ENCODE measurements at places on chromosomes 1 and 21.

GRCh38 chr1:147600119-147601111 is 59.1 kb downstream of the BCL9 start:
- no peak for DNase-seq

DNA sequence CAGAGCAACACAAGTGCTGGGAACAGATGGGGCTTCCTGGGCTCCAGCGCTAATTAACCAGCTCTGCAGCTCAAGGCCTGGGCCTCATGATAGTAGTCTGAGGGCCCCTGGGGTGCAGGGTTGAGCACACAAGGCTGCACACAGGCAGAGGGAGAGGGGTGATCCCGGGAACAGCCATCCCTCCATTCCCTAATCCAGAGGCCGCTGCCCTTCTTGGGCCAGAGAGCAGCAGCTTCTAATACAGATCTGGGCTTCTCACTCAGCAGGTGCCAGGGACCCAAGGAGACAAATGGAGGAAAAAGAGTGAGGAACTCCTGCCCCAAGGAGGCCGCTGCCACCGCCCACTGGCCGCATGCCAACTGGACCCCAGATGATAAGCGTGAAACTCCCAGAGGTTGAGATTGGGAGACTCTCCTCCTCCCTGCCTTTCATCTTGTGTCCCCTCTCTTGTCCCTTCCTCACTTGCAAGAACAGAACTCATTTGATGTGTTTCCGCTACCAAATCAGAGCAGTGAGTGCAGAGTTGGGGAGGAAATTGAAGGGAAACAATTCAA is 58.0 kb upstream of the IFNAR2 start:
- no peak for DNase-seq

GRCh38 chr21:37251294-37251634 is 15.9 kb downstream of the VPS26C start:
- DNase-seq = no peak

GRCh38 chr1:150972417-150972940 is 2.2 kb downstream of the CERS2 start:
- no peak for DNase-seq

- no peak for DNase-seq
These were observed 158.4 kb upstream of the CD34 start for GRCh38 chr1:208069317-208069716.

- no peak for DNase-seq
These were observed 283.8 kb upstream of the RUNX1 start for GRCh38 chr21:35332841-35333426.

GRCh38 chr1:183870351-183871077 is 65.6 kb downstream of the RGL1 start:
- no peak for DNase-seq
